ENCODE measurements at places on chromosomes 13 and 19.
A peak's percentile ranks its signal among the peaks of the same experiment; 100 is the strongest.

- peaks cover 8% of the 10 kb centered on the region for H3K36me3 ChIP-seq
- DNase-seq = peak; percentile 98
- peaks cover 9% of the 10 kb centered on the region for H3K4me1 ChIP-seq
- no peak overlapping the region for H3K27ac ChIP-seq
- peak overlapping the region; percentile 5 for H3K4me3 ChIP-seq
- no peaks in the 10 kb centered on the region for H3K27me3 ChIP-seq
These were observed 7.7 kb upstream of the TMEM161A start for GRCh38 chr19:19145684-19146608.

DNA sequence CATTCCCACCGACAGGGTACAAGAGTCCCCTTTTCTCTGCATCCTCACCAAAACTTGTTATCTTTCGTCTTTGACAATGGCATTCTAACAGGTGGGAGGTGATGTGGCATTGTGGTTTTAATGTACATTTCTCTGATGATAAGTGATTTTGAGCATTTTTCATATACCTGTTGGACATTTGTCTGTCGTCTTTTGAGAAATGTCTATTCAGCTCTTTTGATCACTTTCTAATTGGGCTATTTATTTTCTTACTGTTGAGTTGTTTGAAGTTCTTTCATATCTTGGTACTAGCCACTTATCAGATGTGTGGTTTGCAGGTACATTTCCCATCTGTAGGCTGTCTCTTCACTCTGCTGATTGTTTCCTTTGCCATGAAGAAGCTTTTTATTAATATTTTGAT is 219.0 kb upstream of the SOX1 start:
- no peaks in the 10 kb centered on the region for H3K4me1 ChIP-seq
- no peak for DNase-seq
- peaks cover 3% of the 10 kb centered on the region for H3K27me3 ChIP-seq
- H3K4me3 ChIP-seq = no peak overlapping the region

DNA sequence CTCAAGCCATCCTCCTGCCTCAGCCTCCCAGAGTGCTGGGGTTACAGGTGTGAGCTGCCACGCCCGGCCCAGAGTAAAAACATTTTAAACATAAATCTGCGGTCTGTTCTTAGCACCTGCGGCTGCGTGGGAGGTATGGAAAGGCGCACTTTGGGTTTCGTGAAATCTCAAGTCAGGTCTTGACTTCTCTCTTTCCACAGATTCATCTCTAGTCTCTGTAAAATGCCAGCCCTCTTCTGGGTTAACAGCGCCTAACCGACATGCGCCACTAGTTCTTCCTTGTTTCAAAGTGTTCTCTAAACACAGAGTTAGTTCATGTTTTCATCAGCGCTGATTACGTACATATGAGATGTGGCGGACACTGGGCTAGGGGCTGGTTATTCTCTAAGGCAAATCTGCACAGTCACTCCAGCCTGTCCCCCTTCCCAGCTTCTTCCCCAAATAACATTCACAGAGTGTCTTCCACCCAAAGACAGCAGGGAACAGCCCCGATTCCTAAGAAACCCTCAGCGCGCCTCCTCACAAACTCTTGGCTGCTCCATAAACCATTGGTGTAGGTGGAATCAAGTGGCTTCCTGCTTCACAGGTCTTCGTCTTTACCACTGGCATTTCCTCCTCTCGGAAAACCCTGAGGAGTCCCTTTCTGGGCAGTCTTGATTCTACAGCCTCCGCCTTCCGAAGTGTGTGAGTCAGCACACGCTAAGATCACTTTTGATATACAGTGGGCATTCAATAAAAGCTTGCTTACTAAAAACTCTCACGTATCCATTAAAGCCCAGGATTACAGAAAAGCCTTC is 1.4 kb downstream of the PARP4 start:
- H3K4me3 ChIP-seq = peak overlapping the region; percentile 87
- DNase-seq = peak; percentile 27
- peaks cover 6% of the 10 kb centered on the region for H3K36me3 ChIP-seq
- peak overlapping the region; percentile 84 for H3K27ac ChIP-seq
- H3K27me3 ChIP-seq = no peaks in the 10 kb centered on the region

DNA sequence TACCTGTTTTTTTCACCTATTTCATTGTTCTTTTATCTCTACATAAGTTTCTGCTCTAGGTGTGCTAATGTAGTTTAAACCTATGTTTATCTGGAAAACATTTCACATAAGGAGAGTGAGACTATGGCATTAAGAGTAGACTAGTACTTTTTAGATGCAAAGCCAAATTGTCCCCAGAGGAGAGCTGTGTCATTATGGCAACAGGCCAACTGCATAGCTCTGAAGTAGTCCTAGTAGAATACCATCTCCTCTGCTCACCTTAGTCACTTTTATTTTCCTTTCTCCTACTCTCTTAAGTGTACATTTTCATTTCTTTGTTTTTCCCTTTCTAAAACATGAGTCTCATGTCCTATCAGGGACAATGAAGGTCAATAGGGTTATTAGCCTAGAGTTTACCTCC is 123.1 kb downstream of the ITGBL1 start:
- H3K4me1 ChIP-seq = no peaks in the 10 kb centered on the region
- no peak overlapping the region for H3K27ac ChIP-seq
- no peak for DNase-seq
- no peak overlapping the region for H3K4me3 ChIP-seq

DNA sequence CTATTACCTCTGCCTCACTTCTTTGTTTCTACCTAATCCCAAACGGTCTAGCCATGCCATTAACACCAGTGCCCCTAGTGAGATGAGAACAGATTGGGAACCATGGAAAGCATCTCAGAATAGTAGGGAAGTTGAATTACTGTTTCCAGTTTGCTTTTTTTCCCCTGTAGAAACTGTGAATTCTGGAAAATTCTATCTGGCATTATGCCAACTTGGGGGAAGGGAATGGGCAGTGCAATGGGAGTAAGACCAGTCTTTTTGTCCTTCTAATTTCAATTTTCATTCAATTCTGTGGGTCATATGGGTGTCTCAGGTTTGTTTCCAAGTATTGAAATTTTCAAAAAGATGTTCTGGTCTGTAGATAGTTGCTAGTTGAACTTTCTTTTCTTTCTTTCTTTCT is 1666.1 kb downstream of the SLITRK1 start:
- H3K4me1 ChIP-seq = no peaks in the 10 kb centered on the region
- peaks cover 3% of the 10 kb centered on the region for H3K36me3 ChIP-seq
- no peaks in the 10 kb centered on the region for H3K27me3 ChIP-seq
- no peak for DNase-seq

GRCh38 chr13:65966991-65967451 is 1263.1 kb downstream of the PCDH9 start:
- no peak overlapping the region for H3K4me3 ChIP-seq
- no peak for DNase-seq
- H3K4me1 ChIP-seq = no peaks in the 10 kb centered on the region
- H3K36me3 ChIP-seq = no peaks in the 10 kb centered on the region
- H3K27ac ChIP-seq = no peak overlapping the region
